NCI-H2171 treated with DMSO at 0.1 percent for 48 hours (cell line): ENCODE measurements at places on chromosomes 7 and 10.

GRCh38 chr10:31574577-31574976 is 255.6 kb downstream of the ZEB1 start:
- DNase-seq: no peak

DNA sequence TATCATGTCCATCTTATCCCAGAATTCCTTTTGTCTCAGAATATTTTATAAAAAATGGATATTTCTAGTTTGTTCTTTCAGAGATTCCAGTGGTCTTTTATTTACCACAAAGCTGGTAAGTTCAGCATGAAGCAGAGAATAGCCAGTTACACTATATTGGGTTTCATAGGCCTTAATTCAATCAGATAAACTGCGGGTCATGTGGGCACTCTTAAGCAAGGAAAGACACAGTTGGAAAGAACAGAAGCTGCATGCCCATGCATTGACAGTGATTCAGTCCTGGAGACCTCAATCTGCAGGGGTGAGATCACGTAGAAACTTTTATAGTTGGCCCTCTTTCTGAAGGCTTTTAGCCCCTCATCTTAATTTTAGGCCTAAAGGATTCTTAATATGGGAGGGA is 281.3 kb upstream of the IGFBP3 start:
- DNase-seq: no peak

DNA sequence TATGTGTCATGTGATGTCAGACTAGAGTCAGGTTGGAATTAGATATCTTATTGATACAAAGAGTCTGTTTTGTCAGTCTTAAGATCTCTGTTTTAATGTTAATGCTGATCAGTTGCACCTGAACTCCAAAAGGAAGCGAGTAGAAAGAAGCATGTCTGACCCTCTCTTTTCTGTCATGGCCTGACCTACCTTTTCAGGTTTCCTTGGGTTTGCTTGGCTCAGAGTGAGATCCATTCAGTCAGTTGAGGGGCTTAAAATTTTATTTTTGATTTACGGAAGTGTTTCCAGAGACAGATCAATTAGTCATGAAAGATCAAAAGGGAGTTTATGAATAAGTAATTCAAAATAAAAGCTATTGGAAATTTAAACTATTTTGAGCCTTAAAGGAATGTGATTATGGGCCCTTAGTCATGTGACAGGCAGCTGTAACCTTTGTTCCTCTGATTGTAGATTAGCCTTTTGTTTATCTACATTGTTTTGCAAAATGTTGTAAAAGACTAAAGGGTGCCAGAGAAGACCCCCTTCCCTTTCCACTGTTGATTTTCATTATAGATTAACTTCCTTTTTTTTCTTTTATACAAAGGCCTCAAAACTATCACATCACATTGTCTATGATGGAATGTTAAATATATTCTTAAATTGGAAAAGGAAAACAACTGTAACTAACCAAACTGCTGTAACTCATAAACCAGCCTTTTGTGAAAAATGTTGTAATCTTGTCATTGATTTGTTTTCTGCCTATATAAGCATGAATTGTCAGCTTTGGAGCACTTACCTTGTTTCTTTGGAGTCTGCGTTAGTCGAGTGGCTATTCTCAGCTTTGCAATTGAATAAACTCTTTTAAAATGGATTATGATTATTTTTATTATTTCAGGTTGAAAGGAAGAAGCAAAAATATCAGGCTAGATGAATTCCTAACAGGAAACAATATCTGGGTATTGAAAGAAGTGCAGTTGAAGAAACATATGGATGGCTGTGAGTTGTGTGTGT is 195.5 kb upstream of the MBL2 start:
- DNase-seq: no peak

DNA sequence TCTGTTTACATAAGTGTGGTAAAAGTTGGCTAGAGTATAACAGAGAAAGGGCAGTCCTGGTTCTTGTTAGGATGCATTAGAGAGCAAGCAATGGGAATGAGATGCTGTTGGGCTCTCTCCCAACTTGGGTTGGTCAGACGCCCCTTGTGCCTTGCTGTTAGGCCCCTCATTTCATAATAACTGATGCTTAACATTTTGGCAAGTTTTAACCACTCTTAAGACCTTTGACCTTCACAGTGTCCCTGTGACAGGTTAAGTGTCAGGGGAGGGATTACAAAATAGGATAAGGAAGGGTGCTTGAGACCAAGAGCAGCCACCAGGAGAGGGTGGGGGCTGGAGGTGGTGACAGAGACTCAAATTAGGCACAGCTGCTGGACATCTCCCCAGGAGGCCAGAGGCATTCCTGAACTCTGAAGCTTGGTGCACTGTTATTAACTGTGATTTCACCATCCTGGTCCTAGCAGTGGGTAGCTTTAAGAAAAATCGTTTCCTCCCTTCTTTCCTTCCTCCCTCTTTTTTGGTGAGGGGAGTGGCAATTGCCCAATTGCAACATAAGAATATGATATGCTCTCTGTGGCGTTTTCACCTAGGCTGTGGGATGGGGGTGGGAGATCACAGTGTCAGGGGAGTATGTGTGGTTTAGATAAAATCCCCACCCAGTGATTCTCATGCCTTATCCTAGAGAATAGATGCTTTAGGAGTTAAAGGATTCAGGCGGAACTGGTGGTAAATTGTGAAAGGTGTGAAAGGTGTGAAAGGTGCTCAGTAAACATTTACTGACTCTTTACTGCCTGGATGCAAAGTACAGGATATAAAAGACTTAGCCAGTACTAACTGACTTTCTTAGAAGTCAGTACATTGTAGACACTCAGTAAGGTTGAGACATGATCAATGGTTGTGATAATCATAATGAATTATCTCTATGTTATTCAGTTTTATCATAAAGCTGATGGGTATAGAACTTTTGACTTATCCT is 270.5 kb downstream of the BICC1 start:
- DNase-seq: no peak

DNA sequence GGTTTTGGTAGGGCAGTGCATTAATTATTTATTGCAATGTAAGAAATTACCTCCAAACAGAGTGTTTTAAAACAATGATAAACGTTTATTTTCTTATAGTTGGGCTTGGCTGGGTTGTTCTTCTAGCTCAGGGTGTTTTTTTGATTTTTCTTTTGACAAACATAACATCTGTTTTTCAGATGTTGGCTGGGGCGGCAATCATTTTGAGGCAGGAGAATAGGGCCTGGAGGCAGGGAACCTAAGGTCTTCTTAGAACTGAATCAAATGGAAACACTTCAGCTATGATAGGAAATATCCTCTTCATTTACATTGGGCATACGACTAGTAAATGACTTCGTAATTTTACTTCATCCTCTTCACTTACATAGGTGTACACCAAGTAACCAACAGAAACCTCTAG is 47.4 kb upstream of the NAMPT start:
- no peak for DNase-seq

DNA sequence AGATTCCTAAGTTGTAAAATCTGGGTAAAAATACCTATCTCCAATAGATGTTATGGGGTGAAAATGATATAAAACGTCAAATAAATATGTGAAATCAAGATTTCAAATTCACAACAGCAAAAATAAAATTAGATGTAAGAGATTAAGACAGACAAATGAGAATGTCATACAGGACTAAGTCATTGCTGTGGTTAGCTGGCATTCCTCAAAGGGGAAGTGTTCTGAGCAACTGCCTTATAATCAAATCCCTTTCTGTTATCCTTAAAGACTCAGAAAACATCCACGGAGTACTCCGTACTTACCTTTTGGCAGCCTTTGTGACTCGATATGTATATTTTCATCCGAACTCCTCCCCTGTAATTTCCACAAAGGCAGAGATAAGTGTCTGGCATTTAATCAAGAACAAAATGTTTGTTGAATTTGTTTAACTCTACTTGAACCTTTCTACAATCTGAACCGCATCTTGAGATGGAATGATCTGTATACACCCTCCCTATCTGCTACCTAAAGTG is 559.6 kb downstream of the GATA3 start:
- DNase-seq: no peak

GRCh38 chr7:48441848-48442492 is 270.7 kb downstream of the ABCA13 start:
- no peak for DNase-seq

GRCh38 chr10:87734987-87735827 is 75.5 kb downstream of the PAPSS2 start:
- peak; percentile 21 for DNase-seq

DNA sequence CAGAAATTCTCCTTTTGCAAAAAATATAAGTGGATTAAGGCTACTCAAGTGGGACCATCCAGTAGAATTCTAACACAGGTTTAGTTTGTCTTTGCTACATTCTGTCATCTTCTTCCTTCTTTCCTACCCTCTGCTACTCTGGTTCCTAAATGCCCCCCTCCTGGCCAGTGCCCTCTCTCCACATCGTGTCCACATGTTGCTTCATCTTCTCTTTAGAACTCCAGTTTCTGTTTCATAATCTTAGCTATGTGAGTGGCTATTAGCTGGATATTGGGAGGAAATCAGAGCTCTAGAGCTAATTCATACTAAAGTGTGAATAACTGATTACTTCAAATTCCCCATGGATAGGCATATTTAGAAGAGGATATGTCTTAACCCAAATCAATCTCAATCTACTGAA is 528.5 kb downstream of the LRMDA start:
- no peak for DNase-seq

- DNase-seq: no peak
Measured at GRCh38 chr7:44320141-44320540, 5.3 kb downstream of the CAMK2B start.

DNA sequence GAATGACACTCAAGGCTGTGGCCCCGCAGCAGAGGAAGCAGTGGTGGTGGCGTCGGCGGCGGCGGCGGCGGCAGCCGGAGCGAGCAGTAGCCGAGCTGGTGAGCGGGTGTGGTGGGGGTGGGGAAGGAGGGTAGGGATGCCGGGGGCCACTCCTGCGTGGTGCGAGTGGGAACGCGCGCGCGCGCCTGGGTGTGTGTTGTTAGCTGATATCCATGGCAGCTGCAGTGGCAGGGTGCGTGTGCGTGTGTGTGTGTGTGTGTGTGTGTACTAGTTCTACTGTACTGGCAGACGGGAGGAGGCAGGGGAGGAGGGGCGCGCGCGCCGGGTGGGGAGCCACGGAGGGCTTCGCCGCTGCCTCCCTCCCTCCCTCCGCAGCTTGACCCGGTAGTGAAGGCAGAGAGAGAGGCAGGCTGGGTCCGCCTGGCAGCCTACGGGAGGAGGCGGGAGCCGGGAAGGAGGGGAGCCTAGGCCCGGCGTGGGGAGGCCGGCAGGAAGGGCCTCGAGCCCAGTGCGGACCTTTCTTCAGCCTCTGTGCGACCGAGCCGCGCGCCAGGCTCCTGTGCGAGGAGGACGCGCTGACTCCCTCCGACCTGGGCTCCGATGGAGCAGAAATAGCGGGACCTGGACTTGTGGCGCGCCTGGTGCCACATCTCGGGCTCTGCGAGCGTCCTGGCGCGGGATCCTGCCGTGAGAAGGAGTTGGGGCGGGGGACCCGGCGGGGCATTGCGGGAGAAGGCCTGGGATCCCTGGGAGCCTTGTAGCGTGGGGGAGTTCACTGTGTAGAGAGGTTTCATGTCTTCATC is at the start of gene MAGI2:
Gene MAGI2, minus strand, starts transcription at position 110 of the 803 bp plus-strand sequence. CDS start 347 bp downstream, outside the sequence.
- DNase-seq: peak; percentile 56

DNA sequence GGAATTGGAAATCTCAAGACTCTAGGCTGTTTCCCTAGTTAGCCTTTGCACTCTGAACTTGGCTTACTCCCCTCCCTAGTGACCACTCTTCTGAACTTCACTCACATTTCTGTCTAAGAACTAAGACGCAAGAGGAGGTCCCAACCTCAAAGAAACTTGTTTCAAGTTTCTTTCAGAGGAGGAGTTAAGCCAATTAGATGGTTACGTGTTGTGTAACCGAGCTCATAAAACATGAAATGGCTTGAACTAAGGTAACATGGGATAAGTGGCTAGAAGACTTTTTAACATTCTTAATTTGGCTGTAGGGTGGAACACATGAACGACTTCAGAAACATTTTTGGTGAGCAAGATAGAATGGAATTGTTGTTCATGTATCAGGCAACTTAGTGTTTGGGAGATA is 39.5 kb upstream of the SEC61G start:
- DNase-seq: no peak

- DNase-seq: no peak
Measured at GRCh38 chr7:148566736-148567135, 23.8 kb upstream of the C7orf33 start.

DNA sequence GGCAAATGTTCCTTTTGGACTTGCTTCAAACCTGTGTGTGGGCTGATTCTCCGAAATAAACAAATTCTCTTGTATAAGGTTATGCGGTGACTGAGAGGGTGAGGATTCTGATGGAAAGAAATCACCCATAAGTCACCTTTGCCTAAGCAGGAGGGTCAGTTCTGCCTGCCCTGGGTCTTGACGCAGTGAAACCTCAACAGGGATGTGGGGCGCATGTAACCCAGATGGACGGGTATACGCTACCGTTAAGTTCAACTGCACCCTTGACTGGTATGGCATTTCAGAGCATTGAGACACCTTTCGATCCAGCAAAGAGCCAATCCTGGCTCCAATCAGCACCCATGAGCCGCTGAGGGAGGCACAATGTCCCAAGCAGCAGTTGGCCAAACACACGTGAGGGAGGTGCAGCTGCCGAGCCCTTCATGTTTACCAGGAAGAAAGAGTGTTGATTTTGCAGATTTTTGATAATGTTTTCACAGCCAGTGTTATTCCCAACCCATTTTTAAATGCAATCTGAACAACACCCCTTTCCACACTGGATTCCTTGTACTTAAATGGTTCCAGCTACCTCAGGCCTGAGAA is 48.1 kb downstream of the SORBS1 start:
- no peak for DNase-seq

DNA sequence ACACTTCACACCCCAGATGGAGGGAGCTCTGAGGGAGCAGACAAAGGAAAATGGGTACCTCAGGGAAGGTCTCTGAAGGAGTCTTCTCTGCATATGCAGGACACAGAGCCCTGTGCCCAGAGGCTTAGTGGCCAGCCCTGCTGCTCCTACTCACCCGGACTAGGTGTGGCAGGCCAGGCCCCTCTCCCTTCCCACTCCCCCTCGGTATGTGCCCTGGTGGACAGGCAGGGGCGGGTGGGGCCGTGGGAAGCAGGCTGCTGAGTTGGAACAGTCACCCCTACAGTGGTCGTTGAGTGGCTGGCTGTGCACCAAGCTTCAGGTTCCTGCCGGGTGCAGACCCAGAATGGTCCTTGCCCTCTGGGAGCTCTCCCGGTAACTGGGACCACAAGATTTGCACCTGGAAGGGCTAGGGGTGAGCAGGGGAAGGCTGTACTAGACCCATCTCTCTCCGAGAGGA is 68.6 kb downstream of the ZMIZ1 start:
- DNase-seq: no peak

DNA sequence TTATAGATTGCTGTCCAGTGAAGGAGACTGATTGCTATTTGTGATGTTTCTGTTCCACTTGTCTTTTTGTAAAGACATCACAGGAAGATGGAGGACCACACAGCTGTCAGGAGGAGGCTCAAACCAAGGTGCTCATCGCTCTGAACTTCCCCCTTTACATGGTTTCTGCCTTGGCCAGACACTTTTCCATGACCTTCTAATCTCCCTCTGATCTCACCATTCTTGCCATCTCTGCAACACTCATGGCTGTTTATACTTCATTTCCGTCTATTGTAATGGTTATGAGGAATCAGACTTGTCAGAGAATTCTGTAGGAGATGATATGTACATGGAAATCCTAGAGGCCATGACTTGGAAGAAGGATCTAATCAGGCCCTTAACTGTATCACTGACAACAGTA is 1.7 kb upstream of the TAS2R5 start:
- DNase-seq: no peak

GRCh38 chr7:80087051-80087770 is 47.4 kb upstream of the GNAI1 start:
- DNase-seq: no peak

- no peak for DNase-seq
Measured at GRCh38 chr10:82742478-82742877, 867.5 kb downstream of the NRG3 start.
